ENCODE measurements at places on chromosomes 1 and 21. TPM values are rescaled to one million over a fixed set of nuclear protein-coding genes. Genes with fewer than 3 reads are reported as not detected.

The ANGPTL1 gene
- total RNA-seq, result not detected

The CTBS gene
- 13.5 TPM for total RNA-seq

The KRTAP21-2 gene
- total RNA-seq, result not detected

The GPR3 gene
- 1.3 TPM for total RNA-seq

The C1orf116 gene
- total RNA-seq, result not detected

The LRRC71 gene
- total RNA-seq, result not detected

The XCL2 gene
- 1.0 TPM for total RNA-seq

The RGS18 gene
- total RNA-seq, result not detected

GRCh38 chr1:156638189-156638985 lies 3.5 kb upstream of the BCAN start:
- peaks cover 61% of the 10 kb centered on the region for H3K27me3 ChIP-seq
- H3K4me1 ChIP-seq, result peaks cover 17% of the 10 kb centered on the region
- H3K4me3 ChIP-seq, result no peak overlapping the region
- no peak for DNase-seq
- no peak overlapping the region for H3K27ac ChIP-seq

- H3K27ac ChIP-seq, result peak overlapping the region; percentile 98
- H3K4me3 ChIP-seq, result no peak overlapping the region
- DNase-seq, result no peak
- H3K36me3 ChIP-seq, result peaks cover 46% of the 10 kb centered on the region
- no peaks in the 10 kb centered on the region for H3K27me3 ChIP-seq
These were observed 3.3 kb downstream of the PFDN2 start for GRCh38 chr1:161114556-161114955.

GRCh38 chr1:100575406-100575805 lies 37.5 kb downstream of the GPR88 start:
- H3K4me1 ChIP-seq, result no peaks in the 10 kb centered on the region
- H3K27me3 ChIP-seq, result peaks cover 8% of the 10 kb centered on the region
- H3K27ac ChIP-seq, result no peak overlapping the region
- DNase-seq, result no peak
- no peaks in the 10 kb centered on the region for H3K36me3 ChIP-seq

DNA sequence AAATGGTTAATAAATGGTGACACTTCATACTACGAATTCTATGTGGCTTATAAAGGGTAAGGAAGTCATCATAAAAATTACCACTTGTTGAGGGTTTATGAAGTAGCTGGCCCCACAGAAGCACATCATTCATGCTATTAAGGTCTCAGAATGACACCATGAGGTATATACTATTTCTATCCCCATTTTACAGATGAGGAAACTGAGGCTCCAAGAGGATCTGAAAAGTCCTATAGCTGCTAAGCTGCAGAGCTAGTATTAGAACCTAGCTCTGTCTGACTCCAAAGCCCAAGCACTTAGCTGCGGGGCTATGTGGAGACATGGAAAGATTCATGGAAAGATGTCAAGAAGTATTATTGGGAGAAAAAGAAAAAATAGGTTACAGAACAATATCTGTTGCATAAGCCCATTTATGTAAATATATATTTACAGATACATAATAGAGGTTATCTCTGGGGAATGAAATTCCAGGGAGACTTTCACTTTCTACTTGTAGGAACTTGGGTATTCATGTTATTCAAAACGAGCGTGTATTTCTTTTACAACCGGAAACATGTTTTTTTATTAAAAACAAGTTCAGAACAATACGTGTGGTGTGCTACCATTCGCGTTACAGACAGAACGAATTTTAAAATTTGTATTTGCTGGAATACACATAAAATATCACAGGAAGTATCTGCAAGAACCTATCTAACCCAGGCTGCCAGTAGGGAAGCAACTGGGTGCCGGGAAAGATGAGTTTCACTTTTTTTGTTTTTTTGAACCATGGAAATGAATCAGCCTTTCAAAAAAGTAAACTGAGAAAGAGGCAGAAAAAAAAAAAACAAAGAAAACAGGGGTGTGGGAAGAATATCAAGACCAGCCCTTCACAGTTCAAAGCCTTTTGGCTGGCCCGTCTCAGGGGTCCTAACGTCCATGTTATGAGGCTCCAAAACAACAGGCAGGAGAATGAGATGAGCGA lies 13.4 kb downstream of the SPOCD1 start:
- H3K4me1 ChIP-seq, result peaks cover 19% of the 10 kb centered on the region
- no peak overlapping the region for H3K27ac ChIP-seq
- no peak for DNase-seq
- no peak overlapping the region for H3K4me3 ChIP-seq
- no peaks in the 10 kb centered on the region for H3K27me3 ChIP-seq
- H3K36me3 ChIP-seq, result no peaks in the 10 kb centered on the region

DNA sequence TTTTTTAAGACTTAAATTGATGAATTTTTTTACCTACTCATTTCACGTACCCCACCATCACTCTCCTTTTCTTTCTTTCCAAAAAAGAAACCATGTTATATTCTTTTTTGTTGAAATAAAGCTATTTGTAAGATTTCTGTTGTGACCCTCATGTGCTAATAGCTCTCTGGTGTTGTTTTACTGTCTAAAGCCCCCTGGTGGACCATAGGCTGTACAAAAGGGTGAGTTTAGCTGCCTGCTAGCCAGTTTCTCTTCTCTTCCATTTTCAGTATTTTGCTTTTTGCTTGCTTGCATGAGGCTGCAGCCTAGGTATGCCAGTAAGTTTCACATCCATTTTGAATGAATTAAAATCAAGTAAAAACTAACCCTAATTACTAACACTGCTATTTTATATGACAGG lies 15.6 kb upstream of the VAMP3 start:
- H3K4me3 ChIP-seq, result no peak overlapping the region
- no peak for DNase-seq
- peaks cover 8% of the 10 kb centered on the region for H3K27me3 ChIP-seq

- H3K36me3 ChIP-seq, result no peaks in the 10 kb centered on the region
- DNase-seq, result no peak
- H3K4me1 ChIP-seq, result no peaks in the 10 kb centered on the region
- H3K27ac ChIP-seq, result no peak overlapping the region
- H3K27me3 ChIP-seq, result peaks cover 4% of the 10 kb centered on the region
These were observed 181.0 kb downstream of the GIPC2 start for GRCh38 chr1:78226784-78227183.

DNA sequence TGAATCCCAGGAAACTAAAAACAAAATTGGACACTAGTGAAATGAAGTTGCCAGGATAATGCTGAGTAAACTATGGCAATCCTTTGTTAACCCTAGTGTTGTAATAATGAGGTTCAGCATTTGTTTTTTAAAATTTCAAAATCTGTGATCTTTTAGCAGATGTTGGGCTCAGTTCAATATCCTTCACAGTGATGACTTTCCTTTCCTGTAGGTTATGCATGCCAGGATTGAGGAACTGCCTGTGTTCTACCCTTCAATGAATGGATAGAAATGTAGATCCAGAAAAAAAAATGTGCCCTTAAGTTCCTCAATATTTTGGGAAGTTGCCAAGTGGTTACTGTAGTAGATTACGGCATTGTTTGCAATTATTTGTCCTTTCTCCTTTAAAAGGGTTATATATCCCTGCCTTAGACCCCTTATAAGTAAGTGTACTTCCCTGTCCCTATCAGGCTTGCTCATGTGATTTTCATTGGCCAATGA lies 35.5 kb upstream of the IRF2BP2 start:
- no peak overlapping the region for H3K27ac ChIP-seq
- H3K4me3 ChIP-seq, result no peak overlapping the region
- H3K36me3 ChIP-seq, result no peaks in the 10 kb centered on the region
- H3K4me1 ChIP-seq, result no peaks in the 10 kb centered on the region
- no peaks in the 10 kb centered on the region for H3K27me3 ChIP-seq

DNA sequence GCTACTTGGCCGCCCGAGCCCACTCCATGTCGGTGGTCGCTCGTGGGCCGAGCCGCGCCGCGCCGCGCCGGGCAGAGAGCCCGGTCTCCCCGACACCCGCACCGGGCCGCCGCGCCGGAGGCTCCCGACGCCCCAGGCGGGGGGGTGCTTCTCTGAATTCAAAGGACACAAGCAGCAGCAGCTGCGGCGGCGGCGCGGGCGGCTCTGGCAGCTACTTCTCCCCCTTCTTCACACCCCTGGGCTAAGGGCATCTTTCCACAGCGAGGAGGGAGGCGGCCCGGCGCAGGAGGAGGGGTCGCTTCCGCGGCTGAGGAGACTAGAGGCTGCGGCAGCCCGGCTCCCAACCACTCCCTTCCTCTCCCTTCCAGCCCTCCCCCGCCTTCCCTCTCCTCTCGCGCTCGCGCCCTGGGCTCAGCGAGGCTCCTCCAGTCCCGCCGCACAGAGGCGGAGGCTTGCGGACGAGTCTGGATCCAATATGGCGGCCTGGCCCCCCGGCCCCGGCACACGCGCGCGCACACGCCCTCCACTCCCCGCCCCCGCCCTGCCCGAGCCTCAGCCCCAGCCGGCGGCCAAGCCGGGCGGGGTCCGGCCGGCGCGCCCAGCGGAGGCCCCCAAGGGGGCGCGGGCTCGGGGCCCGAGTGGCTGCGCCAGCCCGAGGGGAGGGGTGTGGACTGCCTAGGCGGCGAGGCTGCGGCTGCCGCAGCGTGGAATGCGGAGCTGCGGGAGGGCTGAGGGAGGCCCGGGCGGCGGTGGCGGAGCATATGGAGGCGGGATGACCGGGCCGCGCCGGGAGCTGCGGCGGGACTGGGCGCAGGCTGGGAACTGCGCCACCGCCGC lies at the start of gene CDC42BPA:
TSS of gene CDC42BPA (minus strand) at position 477 of the 837 bp plus-strand sequence. CDS start 1,310 bp downstream, outside the sequence.
- peaks cover 36% of the 10 kb centered on the region for H3K27me3 ChIP-seq
- peaks cover 2% of the 10 kb centered on the region for H3K4me1 ChIP-seq
- peak within 1 kb of the TSS; percentile 85 for H3K4me3 ChIP-seq
- peaks cover 2% of the 10 kb centered on the region for H3K36me3 ChIP-seq
- peak; percentile 72 for DNase-seq
- peak within 1 kb of the TSS; percentile 87 for H3K27ac ChIP-seq

DNA sequence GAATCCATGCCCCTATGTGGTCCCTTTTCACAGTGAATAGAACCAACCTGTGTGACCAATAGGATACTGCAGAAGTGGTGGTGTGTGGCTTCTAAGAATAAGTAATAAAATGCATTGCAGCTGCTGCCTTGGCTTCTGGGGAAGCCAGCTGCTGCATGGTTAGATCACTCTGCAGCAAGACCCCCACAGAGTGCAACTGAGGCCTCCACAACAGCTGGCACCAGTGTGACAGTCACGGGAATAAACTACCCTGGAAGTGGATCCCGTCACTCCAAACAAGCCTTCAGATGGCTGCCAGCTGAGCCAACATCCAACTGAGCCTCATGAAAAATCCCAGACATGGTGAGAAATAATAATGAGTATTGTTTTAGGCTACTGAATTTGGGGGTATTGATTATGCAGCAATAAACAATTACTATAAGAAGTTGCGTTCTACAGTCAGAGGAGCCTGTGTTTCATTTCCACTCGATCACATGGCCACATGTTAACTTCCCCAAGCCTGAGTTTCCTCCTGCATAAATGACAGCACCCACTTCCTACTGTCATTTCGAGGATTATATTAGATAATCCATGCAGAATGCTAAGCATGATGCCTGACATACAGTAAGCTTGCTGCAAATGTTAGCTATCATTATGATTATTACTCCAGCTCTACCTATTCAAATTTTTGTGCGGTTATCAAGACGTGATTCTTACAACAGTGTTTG lies 20.8 kb upstream of the COG2 start:
- DNase-seq, result no peak
- no peak overlapping the region for H3K27ac ChIP-seq
- no peaks in the 10 kb centered on the region for H3K4me1 ChIP-seq
- no peak overlapping the region for H3K4me3 ChIP-seq
- no peaks in the 10 kb centered on the region for H3K36me3 ChIP-seq

DNA sequence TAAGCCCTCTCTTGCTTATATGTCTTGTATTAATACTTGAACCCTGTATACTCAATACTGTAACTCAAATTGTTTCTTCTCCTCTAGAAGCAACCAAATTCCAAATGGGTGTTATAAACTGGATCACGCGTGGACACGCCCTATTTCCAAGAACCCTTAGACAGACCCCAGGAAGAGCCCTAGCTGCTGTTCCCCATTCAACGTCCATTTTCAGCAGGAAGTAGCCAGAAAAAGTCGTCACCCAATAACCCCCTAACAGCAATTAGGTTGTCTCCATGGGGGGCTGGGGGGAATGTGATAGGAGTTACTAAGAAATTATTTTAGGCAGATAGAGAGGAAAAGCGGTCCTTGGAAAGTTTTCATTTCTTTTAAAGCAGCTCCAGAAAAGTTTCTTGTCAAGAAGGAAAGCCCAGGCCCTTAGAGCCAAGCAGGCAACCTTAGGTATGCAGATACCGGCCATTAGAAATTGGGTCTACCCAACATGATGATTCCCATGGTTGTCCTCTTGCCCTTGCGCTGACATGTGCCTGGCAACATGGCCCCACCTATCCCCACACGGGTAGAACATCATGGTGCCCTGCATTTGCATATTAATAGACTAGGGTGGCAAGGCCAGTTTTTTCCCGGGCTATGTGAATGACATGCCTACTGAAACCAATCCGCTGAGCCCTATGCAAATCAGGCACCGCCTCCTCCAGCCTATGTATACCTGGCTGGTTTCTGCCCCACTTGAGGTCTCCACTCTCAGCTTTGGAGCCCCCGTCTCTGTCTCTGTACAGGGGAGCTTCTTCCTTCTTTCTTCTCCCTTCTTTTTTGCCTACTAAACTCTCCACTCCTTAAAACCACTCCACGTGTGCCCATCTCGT lies 4.0 kb upstream of the CD46 start:
- peaks cover 26% of the 10 kb centered on the region for H3K4me1 ChIP-seq
- H3K27me3 ChIP-seq, result no peaks in the 10 kb centered on the region
- H3K36me3 ChIP-seq, result no peaks in the 10 kb centered on the region
- DNase-seq, result no peak
- H3K4me3 ChIP-seq, result no peak overlapping the region

GRCh38 chr1:100352267-100353070 lies at the start of gene CDC14A:
Gene CDC14A, plus strand, starts transcription at chr1:100352506. Its CDS starts 449 bp downstream, at chr1:100352955.
- peak within 1 kb of the TSS; percentile 97 for H3K4me3 ChIP-seq
- H3K27ac ChIP-seq, result peak within 1 kb of the TSS; percentile 97
- no peaks in the 10 kb centered on the region for H3K27me3 ChIP-seq
- peaks cover 27% of the 10 kb centered on the region for H3K36me3 ChIP-seq
- DNase-seq, result peak; percentile 93
- peaks cover 34% of the 10 kb centered on the region for H3K4me1 ChIP-seq
